Muscle of leg (tissue), 16 donors: ENCODE measurements at places on chromosomes 3 and 15. TPM values are rescaled to one million over a fixed set of nuclear protein-coding genes. Genes with fewer than 3 reads are reported as not detected.

- no peak for DNase-seq
These were observed 27.2 kb upstream of the EDEM1 start for GRCh38 chr3:5160321-5160720.

- peak; percentile 95 for DNase-seq
These were observed 261.4 kb downstream of the ZMAT3 start for GRCh38 chr3:178810181-178810580.

NAA80 gene
- polyA plus RNA-seq = 5.6 TPM

DNA sequence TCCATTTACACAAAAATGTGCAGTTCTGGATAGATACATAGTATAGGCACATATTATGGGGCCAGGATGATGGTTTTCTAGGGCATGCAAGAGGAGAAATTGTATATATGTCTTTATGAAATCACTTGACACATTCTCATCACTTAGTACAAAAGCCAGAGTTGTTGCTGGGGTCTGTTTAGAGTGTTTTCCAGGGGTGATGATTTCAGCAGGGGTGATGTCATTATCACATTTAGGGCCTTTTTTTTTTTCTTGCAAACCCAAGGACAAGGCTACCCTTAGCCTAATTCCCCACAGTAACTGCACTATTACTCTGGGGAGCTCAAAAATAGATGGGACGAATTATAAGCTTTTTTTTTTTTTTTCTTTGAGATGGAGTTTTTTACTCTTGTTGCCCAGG, 3.6 kb downstream of the ZNF589 start:
- no peak for DNase-seq

- no peak for DNase-seq
These were observed 6.9 kb downstream of the SLC28A1 start for GRCh38 chr15:84891339-84891738.

FEZF2 gene
- 0.07 TPM for polyA plus RNA-seq

DNA sequence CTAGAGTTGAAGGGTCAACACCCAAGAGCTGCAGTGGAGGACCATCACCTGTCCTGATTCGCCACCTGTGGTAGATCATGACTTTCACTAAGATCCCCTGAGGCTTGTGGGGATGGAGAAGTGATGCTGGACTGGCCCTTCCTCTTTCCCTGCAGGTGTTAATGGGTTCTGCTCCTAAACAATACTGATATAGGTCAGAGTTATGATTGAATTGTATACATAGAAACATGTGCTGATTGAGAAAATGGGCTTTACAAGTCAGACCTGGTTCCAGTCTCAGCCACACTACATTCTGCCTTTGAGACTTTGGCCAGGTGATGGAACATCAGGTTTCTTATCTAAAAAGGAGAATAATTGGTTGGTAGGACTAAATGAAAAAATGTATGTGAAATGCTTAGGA, 418.9 kb upstream of the TPRG1 start:
- DNase-seq = no peak

GRCh38 chr15:85825719-85826118, 31.0 kb upstream of the KLHL25 start:
- DNase-seq = peak; percentile 32

- no peak for DNase-seq
These were observed 19.1 kb upstream of the FSIP1 start for GRCh38 chr15:39801641-39802309.

TMEM42 gene
- polyA plus RNA-seq = 12.9 TPM

DNA sequence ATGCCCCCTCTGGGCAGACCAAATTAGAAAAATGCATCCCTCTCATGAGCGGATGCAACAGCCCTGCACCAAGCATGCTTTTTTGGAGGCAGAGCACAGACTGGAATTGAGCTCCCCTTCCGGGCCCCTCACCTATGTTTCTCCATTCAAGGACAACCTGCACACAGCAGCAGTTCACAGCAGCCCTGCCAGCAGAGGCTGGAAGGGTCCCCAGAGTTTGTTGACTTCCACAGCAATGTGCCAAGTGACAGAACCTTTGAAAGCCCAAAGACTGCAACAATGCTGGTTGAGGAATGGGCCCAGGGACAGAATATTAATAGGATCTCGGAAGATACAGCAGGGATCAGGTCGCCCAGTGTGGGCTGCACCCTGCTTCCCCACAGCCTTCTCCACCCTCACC, 650.4 kb downstream of the FHIT start:
- DNase-seq = no peak

DNA sequence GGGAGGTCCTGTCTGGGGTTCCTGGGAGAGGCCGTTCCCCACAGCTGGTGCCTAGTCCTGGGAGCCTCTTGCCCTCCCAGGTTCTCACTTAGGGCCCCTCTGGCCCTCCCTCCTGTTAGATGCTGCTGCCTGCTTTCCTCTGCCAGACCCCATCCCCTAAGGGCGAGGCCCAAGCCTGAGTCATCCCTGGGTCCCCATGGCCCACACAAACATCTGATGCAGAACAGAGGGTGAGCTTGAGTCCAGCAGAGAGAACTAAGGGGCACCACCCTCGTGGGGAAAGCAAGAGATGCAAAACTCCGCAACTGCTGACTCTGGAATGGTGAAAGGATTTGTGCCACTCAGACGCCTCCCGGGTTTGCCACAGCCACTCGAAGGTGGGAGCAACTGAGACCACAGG, 58.8 kb upstream of the TRPM1 start:
- no peak for DNase-seq

- no peak for DNase-seq
These were observed 9.6 kb upstream of the ZXDC start for GRCh38 chr3:126485176-126485897.

GOLGA6B gene
- not detected for polyA plus RNA-seq

GRCh38 chr15:91067036-91067435, 33.0 kb upstream of the SV2B start:
- no peak for DNase-seq

- peak; percentile 4 for DNase-seq
These were observed 683 bp upstream of the CPEB1 start for GRCh38 chr15:82647835-82648256.

GRCh38 chr3:126049289-126050049, 34.5 kb downstream of the SLC41A3 start:
- no peak for DNase-seq
